ENCODE measurements at places on chromosomes 6 and 20.

DNA sequence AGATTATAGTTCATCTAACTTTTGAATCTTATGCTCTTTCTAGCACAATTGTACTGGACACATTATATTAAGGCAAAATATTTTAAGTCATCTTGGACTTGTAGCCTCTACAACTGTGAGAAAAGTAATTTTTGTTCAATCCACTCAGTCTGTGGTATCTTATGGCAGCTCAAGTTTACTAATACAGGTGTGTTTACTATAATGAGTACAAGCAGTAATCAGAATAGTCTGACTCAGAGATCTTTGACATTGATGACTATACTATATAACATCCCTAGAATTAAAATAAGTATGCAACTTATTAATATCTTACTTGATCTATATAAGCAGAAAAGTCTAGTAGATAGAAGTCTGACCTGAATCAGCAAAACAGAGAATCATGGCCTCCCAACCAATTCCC is 40.7 kb upstream of the PRSS16 start:
- DNase-seq = no peak

DNA sequence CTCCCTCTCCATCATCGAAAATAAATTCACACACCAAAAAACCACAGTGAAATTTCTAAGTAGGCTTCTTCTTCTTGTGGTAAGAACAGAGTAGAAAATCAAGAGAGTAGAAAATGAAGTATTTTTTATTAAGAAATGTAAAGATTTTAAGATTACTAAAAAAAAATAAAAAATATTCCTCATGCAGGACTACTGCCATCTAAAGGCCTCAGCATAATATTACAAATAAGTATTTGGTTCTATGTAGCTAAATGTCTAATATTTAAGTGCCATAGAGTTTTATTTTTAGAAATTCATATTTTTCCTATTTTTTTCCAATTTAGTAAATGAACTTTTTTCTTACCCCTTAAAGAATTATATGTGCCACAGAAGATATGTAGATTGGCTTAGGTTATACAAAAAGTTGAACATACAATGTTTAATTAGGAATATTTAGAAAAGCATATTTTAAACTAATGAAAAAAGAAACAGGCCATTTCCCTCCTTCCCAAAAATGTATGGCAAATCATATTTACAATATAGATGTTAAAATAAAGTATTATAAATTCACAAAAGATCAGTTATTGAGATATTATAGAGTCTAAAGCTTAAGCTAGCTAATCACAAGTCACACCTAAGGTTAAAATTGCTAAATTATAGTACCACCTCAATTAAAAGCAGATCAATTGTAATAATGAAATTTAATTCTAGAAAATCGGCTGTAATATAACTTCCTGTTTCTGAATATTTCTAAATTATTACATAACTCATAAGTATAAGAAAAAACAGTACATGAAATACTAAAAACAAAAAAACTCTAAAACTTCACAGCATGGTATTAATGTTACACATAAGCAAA is 3.5 kb upstream of the NT5DC1 start:
- peak; percentile 41 for DNase-seq

DNA sequence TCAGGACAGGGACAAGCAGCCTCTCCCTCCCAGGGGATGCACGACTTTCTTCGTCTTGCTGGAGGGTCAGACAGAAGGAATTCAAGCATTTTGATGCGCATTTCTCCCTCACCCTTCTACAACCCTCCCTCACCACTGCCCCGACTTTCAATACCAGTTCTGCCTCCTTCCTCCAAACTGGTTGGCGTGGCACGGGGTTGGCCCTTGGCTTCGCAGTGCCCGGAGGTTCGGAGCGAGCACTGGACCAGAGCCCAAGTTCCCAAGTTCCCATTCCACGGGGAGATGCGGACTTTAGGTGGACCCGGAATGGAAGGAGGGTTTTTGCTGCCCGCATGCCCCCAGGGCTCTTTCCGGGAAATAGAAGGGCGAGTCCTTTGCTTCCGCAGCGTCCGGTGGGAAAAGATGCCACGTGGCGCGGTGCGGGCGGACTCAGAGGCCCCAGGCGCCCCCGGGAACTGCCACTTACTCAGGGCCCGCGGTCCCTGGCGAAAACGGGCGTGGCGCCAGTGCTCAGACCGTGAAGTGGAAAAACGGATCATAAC is 8.0 kb upstream of the LAMP5 start:
- no peak for DNase-seq

DNA sequence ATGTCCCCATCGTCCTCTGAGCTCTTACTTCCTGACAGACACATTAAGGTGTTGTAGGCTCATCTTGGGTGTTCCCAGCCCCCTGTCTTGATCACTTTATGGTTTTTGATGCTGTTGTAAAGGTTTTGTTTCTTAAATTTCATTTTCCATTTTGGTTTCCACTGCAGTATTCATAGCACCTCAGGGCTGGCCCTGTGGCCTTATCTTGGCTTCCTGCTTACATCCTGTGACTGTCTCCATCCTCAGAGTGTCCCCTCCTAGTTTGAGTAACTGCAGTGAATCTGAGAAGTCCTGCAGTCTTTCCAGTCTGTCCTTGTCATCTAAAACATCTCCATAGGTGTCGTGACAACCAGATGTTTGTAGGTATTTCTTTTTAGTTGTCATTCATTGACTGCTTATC is 50.9 kb downstream of the JARID2 start:
- DNase-seq = no peak

GRCh38 chr6:166257911-166258318 is 50.3 kb downstream of the PRR18 start:
- peak; percentile 15 for DNase-seq

GRCh38 chr20:33710681-33711445 is 9.2 kb downstream of the PXMP4 start:
- DNase-seq = no peak

GRCh38 chr6:82385961-82386360 is 22.3 kb downstream of the TPBG start:
- DNase-seq = peak; percentile 39

GRCh38 chr6:21808045-21808470 is 214.5 kb downstream of the SOX4 start:
- DNase-seq = peak; percentile 23

DNA sequence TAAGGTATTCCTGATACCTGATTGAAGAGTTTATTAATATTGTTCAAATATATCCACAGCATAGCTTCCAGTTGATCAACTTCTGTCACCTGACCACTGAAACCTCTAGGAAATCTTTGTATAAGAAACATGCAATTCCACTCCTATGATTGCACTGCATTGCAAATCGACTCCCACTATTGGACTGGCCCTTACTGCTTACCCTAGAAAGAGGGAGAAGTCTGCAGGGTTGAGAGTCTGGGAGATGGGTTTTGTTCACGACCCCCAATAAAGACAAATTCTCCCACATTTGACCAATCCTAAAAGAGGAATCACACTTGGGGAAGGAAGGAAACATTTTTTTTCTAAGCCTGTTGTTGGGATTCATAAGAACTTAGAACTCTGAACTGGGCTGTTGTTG is 43.7 kb downstream of the TNFRSF21 start:
- no peak for DNase-seq

DNA sequence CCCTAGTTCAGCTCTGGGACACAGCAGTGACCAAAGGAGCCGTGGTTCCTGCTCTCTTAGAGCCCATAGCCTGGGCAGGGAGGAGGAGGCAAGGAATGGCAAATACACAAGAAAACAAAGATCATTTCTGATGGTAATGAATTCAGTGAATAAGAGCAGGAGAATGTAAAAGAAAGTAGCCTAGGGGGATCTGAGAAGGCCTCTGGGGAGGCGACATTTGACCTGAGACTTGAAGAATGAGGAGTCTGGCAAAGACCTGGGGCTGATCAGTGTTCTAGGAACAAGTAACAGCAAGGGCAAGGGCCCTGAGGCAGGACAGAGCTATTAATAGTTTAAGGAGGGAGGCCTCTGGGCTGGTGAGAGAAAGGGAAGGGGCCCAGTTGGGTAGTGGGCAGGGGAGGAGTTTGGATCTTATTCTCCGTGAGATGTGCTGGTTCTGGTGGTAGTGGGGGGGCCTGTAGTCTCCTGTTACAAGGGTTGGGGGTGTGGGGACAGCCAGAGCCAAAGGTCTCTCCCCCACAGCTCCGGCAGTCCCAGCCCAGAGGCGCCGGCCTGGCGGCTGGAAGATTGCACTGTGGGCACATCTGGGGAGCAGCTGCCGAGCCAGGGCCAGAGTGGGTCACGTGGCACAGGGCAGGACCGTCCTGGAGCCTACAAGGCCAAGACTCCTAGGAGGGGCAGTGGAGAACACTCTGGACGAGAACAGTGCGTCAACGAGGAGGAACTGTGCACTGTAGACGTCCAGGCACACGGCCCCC is 9.3 kb upstream of the ID1 start:
- no peak for DNase-seq

DNA sequence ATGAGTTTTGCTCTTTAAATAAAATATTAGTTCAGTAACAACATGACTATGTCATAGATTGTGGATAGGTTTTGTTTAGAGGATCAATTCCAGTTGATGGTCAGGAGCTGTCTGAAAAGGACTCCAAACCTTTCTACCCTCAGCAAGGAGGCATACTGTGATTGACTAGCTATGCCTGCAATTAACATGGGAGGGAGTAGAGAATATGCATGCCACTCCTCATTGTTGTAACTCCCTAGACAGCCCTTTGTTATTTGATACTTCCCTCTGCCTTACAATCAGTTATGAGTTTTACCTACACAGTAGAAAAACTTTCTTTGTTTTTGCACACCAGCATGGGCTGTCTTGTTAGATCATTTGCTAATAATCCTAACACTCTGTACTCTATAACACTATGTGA is 1418.5 kb downstream of the KHDRBS2 start:
- DNase-seq = no peak

- no peak for DNase-seq
These were observed 205.4 kb downstream of the PREX1 start for GRCh38 chr20:48622421-48622820.

- DNase-seq = no peak
These were observed 114.9 kb downstream of the DCDC2 start for GRCh38 chr6:24242924-24243323.

DNA sequence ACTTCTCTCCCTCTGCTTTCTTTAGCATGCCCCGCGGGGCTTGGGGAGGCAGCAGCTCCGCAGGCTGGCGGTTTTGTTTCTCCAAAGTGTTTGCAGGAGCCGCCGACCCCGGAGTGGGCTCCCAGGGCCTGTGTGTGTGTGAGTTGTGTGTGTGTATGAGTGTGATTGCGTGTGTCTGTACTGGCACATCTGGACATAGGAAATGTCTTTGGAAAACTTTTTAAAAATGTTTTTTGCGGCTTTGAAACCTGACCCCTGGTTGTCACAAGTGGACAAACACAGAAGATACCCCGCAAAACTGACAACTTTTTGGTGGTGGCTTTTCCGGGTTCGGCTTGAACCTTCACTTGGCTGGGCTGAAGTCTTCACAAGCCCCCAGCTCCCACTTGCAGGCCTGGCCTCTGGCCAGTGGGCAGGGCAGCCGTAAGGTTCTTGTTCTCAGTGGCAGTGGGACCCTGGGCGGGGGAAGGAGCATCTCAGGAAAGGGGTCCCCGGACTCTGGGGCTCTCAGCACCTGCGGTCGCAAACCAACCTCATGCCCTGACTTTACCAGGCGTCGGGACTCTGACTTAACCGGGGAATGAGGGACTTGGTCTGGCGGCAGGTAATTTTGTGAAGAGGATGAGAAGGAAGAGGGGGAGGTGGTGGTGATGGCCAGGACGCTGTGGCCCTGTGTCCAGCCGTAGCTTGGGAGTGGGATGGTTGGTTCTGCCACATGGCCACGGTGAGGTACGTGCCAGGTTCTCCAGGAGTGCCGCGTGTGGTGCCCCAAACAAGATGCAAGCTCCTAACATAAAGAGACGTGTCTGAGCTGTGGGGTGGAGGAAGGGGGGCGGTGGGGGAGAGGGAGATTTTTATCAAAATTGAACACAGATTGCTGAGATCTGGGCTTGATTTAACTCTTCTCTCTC is 619 bp downstream of the DAAM2 start:
- DNase-seq = no peak

DNA sequence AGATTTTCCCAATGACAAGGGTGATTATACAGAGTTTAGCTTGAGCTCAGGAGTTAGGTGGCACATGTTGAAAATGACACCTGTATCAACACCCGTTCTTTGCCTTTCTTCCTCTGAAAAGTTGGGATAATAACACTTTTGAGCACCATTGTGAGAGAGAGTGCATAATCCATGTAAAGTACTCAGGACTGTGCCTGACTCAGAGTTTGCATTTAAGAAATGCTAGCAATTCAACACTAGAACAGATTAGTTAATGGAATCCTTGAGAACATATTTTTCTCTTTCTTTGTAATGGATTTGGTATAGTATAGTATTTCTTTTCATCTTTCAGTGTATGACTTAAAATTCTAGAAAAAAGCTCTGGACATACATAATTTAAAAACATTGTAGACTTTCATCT is 449.2 kb downstream of the GJA1 start:
- DNase-seq = no peak

DNA sequence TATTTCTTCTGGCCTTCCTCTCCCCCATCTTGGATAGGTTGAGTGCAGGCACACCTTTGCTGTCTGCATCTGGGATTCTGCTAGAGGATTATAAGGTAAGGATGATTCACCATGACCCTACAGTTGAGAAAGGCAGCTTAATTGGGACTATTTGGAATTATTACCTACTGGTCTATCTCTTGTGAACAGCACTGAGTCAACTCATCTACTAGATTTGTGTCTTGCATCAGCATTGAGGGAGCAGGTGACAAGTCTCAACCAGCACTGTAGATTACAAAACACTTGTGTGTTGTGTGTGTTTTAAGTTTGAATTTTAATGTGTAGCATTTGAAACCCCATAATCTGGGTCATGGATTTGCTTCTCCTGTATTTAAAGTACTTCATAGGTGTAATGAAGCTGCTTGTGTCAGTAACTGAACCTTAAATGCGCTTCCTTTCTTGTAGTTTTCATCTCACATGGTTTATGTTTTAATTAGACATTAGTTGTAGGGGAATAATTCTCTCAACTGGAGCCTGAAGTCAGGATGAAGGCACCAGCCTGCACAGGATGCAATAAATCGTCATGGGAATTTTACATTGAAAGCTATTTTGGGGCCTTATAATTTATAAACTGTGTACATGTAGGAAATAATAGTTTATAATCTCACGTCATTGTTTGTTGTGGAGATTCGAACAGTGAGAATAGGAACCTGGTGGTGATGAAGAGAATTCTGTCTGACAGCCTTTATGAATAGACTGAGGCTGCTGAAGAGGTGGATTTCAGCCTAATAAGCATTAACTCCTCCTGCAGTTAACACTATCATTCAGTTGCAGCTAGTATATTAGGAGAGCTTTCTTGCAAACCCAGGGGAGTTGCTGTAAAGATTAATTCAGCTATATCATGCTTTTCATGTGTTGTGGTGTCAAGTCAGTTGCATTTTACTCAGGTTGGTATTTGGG is 125.1 kb downstream of the JARID2 start:
- no peak for DNase-seq
